NCI-H187 treated with DMSO at 0.1 percent for 48 hours (cell line): ENCODE measurements at places on chromosomes 16 and 17.

DNA sequence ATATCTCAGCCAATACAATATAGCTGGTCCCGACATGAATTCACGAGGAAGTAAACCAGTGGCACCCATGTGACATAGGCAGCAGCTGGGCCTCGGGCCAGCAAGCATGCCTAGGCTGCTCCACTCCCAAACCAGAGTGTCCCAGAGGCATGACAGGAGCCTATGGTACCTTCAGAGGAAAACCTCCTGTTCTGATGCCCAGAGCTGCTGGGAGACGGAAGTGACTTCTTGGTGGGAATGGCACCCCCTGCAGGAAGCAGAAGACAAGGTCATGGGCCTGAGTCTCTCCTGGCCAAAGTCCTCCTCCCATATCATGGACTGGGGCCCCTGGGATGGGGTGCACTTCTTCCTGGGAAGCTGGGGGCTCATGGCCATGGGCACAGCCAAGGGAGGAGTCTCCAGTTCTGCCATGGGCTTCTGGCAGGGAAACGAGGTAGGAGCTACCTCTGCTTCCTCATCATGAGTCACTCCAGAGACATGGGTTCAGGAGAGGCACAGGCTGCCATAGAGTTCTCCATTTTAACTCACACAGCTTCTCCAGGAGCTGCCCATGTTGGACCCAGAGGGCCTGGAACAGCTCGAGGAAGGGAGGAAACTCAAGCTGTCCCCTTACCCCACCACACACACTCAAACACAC lies 13.4 kb downstream of the FBF1 start:
- DNase-seq: no peak

DNA sequence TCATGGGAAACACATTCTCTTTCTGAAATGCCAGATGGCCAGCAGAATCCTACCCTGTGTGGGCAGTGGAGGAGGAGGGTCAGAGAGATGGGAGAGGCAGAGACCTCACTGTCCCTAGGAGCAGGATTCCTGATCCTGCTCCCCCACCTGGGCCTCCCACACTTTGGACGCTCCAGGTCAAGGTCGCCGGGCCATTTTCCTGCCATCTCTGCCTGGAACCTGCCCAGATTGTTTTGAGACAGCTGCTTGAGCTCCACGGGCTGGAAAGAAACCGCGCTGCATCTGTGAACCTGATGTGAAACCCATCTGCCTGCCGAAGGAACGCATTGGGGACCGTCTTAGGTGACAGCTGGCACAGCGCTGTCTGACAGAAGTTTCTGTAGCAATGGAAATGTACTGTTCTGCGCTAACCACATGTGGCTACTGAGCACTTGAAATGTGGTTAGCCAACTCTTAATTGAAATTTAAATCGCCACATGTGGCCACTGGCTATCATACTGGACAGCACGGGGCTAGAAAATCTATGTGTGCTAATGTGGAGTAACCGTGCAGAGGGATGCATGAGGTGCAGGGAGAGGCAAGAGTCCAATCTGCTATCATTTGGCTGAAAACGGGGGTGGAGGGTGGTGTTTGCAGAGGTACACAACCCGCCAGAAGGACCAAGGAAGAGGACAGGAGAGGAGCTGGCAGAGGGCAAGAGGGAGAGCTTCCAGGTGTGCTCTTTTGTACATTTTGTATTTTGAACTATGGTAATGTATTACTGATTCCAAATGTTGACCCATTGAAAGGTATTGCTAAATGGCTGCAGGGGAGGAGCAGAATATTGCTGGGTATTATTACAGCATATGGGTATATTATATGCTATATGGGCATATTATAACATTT lies 15.4 kb upstream of the NUBP1 start:
- DNase-seq: no peak

DNA sequence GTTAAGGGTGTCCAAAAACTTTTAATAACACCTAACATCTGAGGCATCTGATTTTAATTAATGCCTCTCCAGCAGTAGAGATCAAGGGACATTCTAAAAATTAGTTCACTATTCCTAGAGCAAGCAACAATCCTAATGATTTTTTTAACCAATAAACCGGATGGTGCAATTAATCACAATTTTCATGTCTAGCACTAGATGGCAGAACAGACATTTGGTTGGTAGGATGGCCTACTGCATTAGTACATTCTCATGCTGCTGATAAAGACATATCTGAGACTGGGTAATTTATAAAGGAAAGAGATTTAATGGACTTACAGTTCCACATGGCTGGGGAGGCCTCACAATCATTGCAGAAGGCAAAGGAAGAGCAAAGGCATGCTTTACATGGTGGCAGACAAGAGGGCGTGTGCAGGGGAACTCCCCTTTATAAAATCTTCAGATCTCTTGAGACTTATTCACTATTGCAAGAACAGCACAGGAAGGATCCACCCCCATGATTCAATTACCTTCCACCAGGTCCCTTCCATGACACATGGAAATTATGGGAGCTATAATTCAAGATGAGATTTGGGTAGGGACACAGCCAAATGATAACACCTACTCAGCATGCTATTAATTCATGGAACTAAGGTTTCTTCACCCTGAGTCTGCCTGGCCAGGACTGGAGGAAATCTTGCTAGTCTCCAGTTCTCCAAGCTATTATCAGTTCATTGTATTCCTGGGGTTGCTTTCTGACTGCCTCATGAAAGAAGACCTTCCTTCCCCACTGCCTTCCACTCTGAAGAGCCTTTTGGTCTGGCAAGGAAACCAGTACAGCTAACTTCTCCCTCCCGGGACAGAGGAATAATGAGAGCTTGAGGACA lies 24.8 kb downstream of the HS3ST3A1 start:
- no peak for DNase-seq

DNA sequence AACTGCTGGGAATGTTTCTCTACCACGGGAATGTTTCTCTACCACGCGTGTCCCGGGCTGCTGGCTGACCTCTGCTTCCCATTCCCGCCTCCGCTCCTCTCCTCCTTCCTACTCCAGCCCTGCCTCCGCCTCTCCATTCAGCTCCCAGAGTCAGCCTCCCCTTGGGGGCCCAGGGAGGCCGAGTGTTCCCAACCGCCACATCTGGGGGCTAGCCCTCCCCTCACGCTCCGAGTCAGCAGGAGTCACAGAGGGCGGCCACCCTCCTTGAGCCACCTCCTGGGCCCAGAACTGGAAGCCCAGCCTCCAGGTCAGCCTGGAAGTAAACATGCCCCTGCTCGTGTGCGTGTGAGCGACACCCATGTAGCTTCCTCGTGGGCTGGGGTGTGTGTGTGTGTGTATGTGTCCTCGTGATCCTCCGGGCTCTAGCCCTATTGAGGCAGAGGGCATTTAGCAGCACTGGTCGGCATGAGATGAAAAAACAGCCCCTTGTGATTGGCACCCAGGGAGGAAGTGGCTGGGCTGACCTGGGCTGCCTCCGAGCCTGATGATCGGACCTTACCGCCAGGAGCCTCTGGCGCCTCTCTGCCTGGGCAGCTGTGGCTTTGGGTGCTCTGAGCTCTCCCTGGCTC lies 7.3 kb downstream of the CYGB start:
- DNase-seq: no peak

- no peak for DNase-seq
Measured at GRCh38 chr16:23931199-23931598, 95.4 kb downstream of the PRKCB start.

- DNase-seq: no peak
Measured at GRCh38 chr16:11203111-11203623, 52.8 kb downstream of the SOCS1 start.

GRCh38 chr17:16432017-16432416 lies 16.6 kb downstream of the TRPV2 start:
- no peak for DNase-seq

- no peak for DNase-seq
Measured at GRCh38 chr17:43552229-43552837, 6.2 kb upstream of the ETV4 start.

DNA sequence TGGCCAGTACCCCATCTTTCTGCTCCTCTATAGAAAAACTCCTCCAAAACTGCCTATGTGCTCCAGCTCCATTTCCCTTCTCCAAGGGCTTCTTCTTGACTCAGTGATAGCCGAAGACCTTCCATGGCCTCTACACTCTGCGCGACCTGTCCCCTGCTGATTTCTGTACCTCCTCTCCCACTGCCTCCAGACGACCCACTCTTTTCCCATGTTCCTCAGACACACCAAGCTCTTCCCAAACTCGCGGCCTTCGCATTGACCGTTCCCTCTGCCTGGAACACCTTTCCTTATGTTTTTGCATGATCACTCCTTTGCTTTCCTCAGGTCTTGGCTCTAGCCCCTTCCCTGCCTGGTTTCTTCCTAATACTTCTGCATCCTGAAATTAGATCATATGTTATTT lies 255.6 kb upstream of the SDK2 start:
- no peak for DNase-seq

GRCh38 chr17:8420041-8420934 lies 15.4 kb upstream of the NDEL1 start:
- DNase-seq: no peak

DNA sequence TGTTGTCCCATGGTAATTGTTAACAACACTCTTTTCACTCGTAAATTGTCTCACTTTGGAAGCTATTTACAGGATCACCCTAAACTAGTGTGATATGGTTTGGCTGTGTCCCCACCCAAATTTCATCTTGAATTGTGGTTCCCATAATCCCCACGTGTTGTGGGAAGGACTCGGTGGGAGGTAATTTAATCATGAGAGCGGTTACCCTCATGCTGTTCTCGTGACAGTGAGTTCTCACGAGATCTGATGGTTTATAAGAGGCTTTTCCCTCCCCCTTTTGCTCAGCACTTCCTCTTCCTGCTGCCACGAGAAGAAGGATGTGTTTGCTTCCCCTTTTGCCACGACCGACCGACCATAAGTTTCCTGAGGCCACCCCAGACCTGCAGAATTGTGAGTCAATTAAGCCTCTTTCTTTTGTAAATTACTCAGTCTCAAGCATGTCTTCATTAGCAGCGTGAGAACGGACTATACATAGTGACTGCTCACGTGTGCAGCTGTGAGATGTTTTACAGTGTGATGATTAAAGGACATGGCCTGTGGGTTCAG lies 34.4 kb downstream of the DNAH3 start:
- DNase-seq: no peak
